ENCODE measurements at places on chromosomes 4 and X.

DNA sequence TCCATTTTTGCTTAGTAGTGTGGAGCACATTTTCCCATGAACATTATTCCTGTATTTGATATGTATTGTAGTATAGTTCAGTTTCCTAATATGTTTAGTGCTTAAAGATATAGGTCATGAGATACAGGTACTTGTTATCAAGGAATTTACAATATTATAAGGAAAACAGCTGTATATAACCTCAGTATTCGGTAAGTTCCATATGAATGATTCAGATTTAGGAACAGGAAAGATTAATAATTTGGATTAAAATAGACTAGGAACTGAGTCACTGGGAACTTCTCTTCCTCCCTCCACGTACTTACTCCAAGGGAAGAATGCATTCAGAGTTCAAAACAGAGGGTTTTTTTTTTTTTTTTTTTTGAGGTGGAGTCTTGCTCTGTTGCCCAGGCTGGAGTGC is 20.0 kb downstream of the DIAPH2 start:
- no peak for DNase-seq

DNA sequence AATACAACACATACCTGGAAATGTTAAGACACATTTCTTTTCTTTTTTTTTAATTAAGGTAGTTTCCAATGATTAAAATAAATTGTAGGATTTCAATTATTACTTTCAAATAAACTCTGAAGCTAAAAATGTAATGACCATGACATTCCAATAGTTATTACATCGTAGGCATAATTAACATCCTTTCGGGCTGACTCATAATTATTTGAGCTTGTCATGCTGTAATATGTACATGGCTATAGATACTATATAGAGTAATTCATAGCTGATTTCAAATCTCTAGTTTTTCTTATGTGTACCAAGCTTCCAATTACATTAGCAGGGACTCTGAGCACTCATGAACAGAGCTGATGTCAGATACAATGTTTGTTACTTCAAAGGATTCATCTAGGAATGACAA is 125.7 kb upstream of the GABRG1 start:
- DNase-seq: no peak

- no peak for DNase-seq
Observed at GRCh38 chr4:101596781-101597552, 193.6 kb upstream of the BANK1 start.

GRCh38 chr4:110514889-110515479 is 39.0 kb downstream of the ENPEP start:
- DNase-seq: no peak

- no peak for DNase-seq
Observed at GRCh38 chr4:88743696-88744095, 46.1 kb upstream of the NAP1L5 start.

DNA sequence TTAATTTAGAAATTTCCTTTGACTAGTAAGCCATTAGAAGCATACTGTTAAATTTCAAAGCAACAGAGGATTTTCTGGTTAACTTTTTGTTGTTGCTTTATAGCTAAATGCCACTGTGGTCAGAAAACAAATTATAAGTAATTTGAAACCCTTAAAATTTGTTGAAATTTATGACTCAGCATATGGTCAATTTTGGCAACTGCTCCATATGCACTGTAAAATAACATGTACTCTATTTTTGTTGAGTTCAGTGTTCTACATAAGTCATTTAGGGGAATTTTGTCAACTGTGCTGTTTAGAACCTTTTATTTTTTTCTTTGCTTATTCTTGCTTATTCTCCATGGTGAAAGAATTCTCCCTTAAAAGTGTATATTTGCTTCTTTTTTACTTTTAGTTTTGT is 28.6 kb downstream of the SCLT1 start:
- no peak for DNase-seq

- DNase-seq: no peak
Observed at GRCh38 chrX:102627640-102628039, 23.6 kb upstream of the GPRASP1 start.

GRCh38 chrX:36431819-36432218 is 512.3 kb downstream of the CFAP47 start:
- DNase-seq: no peak

DNA sequence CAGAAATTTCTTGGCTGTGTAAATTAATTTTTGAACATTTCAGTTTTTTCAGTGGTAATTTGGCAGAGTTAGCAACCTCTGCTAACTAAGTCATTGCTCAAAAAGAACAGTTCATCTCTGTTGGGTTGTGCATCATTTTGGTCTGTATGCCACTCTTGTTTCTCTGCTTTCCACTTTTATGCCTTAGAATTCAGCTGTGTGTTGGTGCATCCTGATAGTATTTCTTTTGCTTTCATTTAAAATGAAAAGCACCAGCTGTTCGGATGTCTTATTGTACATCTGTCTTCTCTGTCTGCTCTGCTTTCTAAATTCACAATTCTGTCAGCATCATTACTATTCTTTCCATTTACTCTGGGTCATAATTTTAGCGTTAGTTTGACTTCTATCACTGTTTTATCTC is 388.2 kb upstream of the NDST4 start:
- DNase-seq: no peak

DNA sequence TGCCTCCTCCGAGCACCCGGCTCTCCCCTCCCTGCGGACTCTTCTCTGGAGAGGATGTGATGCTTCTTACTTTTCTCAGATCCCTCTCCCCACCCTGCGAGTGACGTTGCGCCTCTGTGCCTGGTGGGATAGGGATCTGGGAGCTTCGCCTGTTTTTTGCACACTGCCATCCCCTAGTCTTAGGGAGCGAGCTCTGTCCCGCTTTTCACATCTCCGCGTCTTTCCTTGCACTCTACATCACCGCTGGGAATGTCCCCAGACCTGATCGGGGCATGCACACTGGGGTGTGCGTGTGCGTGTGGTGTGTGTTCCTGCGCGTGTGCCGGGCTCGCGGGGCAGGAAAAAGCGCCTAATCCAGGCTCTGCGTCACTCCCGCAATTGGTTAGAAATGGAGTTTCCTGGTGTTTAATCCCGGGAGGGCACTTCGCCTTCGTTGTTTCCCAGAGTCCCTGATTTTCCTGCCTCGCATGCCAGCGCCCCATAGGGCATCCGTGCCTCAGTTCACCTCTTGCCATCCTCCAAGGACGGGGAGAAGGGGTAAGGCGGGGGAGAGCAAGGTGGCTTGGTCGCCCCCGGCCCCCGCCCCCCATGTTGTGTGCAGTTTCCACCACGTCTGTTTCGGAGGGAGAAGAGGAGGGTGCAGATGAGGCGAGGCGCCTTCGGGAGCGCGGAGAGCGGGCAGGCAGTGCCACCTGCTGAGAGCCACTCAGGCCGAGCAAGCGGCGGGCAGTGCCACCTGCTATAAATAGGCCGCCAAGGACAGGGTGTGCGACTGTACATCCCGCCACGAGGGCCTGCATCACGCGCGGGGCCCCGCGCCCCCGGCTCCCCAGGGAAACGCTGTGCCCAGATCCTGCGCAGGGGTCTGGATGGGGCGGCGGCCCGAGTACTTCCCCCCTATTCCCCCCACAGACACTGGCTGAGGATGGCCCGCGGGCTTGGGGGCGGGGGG is 759 bp upstream of the TBC1D1 start:
- no peak for DNase-seq

DNA sequence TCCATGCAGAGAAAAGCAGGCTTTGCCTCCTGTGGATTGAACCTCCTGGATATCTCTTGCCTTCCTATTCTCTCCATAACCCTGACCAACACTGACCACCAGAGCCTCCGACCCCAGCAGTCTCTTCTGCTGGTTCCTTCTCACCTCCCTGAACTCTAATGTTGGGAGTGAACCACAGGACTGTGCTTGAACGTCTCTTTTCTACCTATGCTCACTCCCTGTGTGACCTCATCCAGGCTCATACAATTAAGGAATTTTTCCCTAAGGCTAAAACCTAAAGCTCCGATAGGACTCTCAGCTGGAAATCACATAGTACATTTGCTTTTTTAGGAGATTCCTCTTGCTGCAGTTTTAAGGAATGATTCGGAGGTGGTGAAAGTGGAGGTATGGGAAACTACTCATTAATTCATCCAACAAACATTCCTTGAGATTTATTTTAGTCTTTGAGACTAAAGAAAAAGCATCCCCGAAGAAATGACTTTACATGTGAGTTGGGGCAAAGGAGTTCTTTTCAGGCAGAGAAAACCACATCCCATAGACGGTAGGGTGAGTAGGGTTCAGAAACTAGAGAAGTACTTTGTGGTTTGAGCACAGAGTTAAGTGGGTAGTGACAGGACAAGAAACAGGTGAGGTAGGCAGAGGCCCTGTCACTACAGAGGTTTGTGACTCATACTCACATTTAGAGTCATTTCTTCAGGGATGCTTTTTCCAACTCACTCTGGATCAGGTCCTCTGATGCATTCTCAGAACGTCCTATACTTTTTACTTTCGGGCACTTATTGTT is 30.8 kb downstream of the NDNF start:
- no peak for DNase-seq

DNA sequence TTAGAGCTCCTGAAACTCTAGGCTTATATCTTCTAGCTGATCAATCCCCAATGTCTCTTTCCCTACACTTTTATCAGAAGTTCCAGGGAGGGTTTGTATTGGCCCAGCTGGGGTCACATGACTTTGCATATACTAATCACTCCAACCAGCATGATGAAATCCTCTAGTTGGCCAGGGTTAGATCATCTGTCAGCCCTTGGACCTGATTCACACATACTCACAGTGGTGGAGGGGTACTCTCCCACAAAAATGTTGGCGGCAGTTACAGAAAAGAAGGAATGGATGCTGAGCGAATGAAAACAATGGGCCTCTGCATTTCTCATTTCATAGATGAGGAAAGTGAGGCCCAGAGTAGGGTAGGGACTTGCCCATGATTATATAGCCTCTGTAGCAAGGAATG is 151.1 kb downstream of the PJA1 start:
- DNase-seq: no peak

DNA sequence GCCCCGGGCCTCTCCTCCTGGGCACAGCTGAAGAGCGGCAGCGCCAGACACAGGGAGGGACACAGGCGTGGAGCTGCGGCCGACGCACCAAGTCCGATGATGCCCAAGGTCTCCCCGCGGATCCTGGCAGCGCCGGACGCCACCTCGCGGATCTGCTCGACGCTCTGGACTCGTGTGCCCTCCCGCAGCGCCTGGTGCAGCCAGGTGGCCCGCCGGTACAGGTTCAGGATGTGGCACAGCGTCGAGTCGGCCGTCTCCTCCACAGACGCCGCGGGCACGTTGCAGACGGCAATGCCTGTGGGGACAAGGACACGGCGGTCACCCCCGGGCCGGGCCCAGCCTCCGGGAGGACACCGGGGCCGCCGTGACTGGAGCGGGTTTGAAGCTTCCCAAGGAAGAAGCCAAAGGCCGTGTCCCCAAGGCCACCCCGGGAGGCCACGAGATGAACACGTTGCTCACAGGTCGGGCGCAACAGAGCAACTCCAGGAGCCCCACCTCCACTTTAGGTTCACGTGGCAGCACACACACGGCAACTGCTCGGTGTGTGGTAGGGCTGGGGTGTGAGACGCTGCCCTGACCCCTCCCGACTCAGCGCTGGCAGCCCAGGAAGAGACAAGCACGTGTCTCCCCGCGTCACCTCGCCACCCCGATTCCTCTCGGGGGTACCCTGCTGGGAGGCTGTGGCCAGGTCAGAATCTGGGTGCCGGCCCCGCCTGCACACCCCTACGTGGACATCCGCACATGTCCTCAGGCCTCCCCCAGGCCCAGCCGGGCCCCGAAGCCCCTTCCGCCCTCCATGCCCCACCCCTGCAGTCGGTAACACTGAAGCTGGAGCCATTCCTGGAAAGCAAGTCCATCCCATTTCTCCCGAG is 23.4 kb downstream of the CTBP1 start:
- DNase-seq: no peak

DNA sequence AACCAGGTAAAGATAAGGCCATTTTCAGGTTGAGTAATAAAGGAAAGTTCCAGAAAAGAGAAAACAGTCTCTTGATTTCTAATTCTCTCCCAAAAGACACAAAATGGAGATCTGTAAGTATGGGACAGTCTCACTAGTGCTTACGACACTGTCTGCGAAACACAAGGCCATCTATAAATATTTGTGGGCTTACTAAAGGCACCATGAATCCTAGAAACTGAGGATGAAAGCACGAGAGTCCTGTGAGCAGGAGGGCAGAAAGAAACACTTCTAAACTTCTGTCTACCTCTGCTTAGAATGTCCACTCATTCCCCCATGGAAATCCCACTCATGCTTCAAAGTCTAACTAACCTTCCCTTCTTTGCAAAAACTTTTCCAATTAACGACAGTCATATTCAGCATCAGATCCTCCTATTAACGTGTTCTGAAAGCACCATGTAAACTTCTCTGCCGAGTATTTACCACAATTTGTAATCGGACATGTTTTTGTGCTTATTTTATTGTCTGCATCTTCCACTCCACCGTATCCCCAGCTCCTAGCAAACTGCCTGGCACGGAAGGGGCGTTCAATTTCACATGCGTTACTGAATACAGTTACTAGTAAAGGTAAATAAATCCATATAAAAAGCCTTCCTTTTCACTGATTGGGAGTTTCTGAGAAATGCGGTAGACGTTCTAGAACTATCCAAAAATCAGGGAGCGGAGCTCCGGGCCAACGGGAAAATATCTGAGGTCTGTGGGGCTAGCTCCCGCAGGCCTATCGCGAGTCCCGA is 665 bp downstream of the PSMD10 start:
- no peak for DNase-seq

DNA sequence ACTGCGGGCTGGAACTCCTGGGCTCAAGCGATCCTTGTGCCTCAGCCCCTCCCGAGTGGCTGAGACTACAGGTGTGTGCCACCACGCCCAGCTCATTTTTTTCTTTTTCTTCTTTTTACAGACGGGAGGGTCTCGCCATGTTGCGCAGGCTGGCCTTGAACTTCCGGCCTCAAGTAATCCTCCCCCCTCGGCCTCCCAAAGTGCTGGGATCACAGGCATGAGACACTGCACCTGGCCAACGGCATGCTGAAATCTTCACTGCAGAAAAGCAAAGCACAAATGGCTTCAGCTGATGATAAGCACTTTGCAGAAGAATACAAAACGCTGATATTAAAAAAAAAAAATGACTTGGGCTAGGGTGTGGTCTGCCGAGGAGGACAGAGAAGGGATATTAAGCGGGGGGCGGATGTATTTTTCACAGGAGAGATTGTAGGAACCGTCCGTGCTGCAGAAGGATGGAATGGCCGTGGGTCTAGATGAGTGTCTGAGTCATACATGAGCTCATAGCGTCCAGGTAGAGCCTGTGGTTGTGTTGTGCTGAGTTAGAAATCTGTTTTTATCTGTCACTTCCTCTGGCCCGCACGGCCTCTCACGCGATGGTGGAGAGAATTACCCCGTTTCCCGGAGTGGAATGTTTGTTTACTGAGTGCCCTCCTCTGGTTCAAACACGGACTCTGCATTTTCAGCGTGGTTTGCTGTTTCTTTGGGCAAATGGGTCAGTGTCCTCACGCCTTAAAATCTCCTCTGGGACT is 8.5 kb upstream of the AKAP17A start:
- DNase-seq: no peak

DNA sequence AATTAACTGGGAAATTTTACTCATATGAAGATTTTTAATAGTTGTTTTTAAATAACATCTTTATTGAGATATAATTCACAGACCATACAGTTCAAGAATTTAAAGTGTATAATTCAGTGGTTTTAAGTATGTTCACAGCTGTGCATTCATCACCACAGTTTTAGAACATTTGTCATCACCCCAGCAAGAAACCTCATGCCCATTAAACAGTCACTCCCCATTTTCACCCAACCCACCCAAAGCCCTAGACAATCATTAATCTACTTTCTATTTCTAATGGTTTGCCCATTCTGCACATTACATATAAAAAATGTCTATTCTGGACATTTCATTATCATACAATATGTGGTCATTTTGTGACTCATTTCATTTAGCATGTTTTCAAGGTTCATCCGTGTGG is 2.8 kb downstream of the UPRT start:
- DNase-seq: no peak
